ENCODE measurements at places on chromosomes 1 and 21. TPM values are rescaled to one million over a fixed set of nuclear protein-coding genes. Genes with fewer than 3 reads are reported as not detected.
A peak's percentile ranks its signal among the peaks of the same experiment; 100 is the strongest.

PMVK gene
- 33.0 TPM for total RNA-seq

TFAP2E gene
- total RNA-seq: 0.66 TPM

ASCL5 gene
- total RNA-seq: 0.12 TPM

ADCY10 gene
- 0.81 TPM for total RNA-seq

VAMP4 gene
- total RNA-seq: 14.2 TPM

OR6N1 gene
- not detected for total RNA-seq

TBX19 gene
- total RNA-seq: 3.4 TPM

LCE1C gene
- not detected for total RNA-seq

RNF11 gene
- 94.0 TPM for total RNA-seq

GUCA2A gene
- total RNA-seq: 1.1 TPM

- no peak for DNase-seq
These were observed 7.3 kb downstream of the PATJ start for GRCh38 chr1:61749574-61749973.

GRCh38 chr1:74766579-74766978 is 33.6 kb downstream of the TYW3 start:
- no peak for DNase-seq

DNA sequence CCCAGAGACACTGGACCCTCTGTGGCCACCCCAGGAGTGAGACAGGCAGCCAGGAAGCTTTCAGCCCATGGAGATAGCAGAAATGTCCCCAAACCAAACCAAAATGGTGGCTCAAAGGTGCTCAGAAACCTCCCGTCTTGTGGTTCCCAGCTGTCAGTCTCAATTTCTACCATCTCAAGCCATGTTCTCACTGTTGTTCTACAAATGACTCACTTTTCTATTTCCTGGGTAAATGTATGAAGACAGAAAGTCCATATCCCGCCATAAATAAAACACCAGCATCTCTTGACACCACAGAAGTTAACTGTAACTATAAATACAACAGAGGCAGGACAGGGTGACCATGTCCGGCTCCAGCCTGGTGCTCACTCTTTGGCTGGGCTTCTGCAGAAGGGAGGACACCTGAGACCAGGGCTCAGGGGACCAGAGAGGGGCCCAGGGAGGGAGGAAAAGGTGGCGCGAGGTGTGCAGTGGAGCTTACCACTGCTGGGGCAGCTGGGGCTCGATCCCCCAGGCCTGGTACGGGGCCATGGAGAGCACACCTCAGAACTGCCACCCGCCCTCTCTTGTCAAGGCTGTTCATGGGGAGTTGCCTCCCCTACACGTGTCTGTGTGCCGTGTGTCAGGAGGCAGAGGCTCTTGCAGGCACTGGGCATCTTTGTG is 43.6 kb downstream of the EPHB2 start:
- DNase-seq: no peak

DNA sequence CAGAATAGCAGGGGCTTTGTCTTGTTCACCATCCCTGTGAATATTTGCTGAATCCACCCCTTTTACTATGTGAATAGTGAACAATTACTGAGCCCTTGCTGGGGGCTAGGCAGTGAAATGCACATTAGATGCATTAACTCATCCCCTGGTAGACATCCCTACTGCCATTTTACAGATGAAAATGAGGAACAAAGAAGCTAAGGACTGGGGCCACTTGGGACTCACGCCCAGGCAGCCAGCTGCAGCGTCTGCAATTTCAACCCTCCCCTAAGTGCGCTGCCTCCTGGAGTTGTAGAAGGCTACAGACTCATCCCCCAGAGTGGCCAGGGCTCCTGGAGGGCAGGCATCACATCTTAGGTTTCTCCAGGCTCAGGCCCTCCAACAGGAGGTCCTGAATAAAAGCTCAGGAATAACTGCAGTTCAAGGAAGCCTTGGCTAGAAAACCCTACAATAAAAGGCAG is 31.6 kb downstream of the CAPZB start:
- DNase-seq: no peak

GRCh38 chr1:151514366-151514765 is 3.2 kb downstream of the CGN start:
- no peak for DNase-seq

- DNase-seq: no peak
These were observed 146.0 kb upstream of the KIAA0040 start for GRCh38 chr1:175338387-175339135.

GRCh38 chr1:19754482-19754881 is 45.2 kb downstream of the TMCO4 start:
- DNase-seq: peak; percentile 72

DNA sequence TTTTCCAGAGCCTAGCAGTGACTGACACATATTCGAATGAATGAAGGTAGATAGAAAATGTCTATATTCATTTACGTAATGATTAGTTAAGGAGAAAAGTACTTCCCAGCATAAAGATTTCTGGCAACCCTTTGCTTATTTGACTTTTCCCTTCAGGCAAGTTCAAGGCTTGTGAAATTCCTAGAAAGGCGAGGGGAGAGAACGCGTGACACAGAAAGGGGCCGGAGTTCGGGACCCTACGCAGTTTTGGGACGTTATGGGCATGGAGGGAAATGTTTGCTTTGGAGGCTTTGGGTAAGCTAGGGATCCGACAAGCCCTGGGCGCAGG is 472 bp upstream of the USP25 start:
- no peak for DNase-seq

DNA sequence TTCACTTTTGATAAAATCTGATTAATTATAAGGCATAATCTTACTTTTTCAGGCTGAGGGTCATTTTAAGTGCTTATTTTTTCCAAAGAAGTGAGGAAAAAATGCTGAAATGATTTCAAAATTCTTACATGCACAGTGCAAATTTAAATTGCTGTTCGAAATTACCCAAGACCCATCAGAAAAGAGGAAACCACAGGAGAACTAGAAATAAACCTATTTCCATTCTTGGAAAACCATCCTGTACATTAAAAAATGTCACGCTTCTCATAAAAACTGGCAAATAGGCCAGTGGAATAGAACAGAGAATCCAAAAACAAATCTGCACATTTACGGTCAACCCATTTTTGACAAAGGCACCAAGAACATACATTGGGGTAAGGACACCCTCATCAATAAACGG is 414.9 kb downstream of the SMYD3 start:
- no peak for DNase-seq

GRCh38 chr1:31064111-31064717 is 1.3 kb downstream of the PUM1 start:
- no peak for DNase-seq

GRCh38 chr21:37061926-37062592 is 10.8 kb downstream of the PIGP start:
- DNase-seq: no peak

DNA sequence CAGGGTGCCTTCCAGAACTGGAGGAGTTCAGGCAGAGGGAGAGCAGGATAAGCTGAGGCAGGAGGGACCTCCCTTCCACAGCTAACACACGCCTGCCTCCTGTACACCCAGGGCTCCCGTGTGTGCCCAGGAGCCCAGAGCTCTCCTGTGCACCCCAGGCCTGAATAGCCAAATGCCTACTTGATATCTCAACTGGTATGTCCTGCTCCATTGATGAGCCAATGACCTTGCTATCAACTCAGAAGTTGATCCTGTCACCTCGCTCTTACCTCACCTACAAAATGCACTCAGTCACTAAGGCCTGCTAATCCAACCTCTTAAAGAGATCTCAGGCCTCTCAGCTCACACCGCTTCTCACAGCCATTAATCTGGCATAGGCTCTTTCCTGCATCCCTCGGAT is 7.1 kb downstream of the ECHDC2 start:
- DNase-seq: no peak

DNA sequence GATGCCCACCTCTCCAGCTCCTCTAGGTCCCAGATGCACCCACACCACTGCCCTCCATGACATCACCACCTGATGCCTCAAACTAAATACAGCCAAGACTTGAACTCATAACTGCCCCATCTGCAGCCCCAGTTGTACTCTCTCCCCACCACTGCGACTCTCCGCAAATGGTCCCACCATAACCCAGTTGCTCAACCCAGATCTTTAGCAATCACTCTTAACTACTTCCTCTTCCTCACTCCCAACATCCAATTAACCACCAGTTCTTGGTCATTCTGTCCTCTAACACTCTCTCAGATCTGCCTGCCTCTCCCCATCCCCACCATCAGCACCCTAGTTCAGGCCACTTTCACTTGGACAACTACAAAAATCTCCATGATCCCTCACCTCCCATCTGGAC is 36.8 kb upstream of the PLA2G2C start:
- no peak for DNase-seq

Measured in mucosa of gallbladder (tissue), 1 donor.